ENCODE measurements at places on chromosomes 6 and 20.

DNA sequence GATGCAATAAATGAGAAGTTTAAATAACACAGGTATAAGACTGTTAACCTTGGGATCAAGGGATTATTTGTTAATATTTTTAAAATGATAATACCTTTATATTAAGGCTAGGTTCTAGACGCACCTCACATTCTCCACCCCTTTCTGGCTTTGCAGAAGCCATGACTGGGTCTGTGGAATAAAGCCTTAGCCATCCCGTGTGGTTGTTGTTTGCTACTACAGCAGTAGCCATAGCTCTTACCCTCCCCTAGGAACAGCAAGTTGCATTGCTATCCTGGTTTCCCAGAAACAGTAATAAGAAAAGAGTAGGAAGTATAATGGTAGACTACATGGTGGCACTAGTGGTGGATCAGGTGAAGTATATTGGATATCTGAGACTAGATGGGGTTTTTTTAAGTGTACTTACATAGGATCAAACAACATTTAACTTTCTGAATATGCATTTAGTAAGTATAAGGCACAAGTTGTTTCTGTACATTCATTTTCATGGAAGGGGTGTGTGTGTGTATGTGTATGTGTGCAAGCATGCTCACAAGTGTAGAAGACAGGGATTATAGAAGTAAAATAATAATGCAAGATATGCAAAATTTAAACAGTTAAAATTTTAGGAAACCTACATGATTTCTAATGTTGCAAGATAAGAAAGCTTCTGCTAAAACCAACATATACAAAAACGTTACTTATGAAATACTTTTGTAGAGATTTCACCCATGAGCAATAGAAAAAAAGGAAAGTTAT, 384.2 kb downstream of the PRKN start:
- DNase-seq = no peak

DNA sequence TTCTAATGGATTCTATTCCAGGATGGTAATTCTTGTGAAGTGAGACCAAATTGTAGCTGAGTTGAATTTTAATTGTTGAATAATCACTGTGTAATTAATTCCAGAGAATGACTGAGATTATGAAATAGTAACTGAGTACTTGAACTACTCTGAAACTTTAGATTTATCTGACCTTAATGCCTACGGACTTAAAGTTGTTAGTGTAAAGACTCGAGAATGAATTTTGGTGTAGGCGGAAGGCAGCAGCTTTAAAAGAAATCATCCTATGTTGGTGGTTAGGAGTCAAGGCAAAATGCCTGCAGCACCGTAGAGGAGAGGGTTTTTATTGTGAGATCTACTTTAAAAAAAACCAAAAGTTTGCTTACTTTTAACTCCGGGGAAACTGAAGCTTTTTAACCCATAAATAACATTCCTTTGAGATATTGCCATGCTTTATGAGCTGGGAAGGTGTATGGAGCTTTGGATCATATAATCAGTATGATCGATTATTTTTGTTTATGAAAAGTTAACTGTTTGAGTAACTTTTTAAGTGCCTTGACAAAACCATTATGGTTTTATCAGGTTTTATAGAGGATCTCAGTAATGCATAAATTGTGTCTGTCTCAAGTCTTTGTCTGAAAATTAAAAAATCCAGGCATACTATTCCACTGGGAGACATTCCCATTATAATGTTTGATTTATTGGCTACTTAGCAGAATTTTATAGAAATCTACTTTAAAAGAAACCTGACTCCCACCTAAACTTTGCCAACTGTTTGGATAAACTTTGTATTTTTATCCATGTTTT, 46.1 kb downstream of the MYO6 start:
- DNase-seq = no peak

DNA sequence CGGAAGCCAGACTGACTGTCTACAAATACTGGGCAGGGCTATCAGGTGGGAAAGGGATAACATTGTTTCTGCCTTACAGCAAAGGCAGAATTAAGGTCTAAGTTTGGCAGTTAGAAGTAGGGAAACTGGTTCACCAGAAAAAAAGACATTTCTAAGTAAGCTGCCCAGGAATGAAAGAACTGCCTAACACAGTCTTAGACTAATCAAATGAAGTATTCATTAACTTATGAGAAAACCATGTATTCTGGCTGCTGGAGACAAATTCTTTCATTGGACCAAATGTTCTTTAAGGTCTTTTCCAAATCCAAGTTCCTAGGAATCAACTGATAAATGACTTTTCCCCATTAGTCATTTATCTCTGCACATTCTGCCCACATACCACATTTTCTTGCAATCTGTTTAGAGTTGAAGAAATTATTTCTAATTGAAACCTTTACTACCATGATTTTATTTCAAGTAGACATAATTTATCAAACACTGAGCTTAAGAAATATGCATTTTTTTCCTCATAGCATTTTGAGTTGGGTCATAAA, 120.3 kb upstream of the OGFRL1 start:
- DNase-seq = no peak

- DNase-seq = no peak
Observed at GRCh38 chr6:134768931-134769330, 181.0 kb downstream of the ALDH8A1 start.

GRCh38 chr6:15621203-15622044, 41.4 kb downstream of the DTNBP1 start:
- no peak for DNase-seq

GRCh38 chr6:112620812-112621569, 273.9 kb downstream of the RFPL4B start:
- DNase-seq = peak; percentile 91

GRCh38 chr6:124054034-124054433, 250.4 kb downstream of the NKAIN2 start:
- no peak for DNase-seq

DNA sequence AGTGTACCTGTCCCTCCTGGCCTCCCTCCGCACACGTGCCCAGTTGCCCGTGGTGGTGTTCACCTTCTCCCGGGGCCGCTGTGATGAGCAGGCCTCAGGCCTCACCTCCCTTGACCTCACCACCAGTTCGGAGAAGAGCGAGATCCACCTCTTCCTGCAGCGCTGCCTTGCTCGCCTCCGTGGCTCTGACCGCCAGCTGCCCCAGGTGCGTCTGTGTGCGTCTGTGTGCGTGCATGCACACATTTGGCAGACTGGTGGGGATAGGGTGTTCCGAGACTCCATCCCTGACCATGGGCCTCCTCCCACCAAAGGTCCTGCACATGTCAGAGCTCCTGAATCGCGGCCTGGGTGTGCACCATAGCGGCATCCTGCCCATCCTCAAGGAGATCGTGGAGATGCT, 4.9 kb downstream of the SKIC2 start:
- DNase-seq = no peak

- DNase-seq = no peak
Observed at GRCh38 chr6:33924681-33925080, 120.9 kb upstream of the MLN start.

DNA sequence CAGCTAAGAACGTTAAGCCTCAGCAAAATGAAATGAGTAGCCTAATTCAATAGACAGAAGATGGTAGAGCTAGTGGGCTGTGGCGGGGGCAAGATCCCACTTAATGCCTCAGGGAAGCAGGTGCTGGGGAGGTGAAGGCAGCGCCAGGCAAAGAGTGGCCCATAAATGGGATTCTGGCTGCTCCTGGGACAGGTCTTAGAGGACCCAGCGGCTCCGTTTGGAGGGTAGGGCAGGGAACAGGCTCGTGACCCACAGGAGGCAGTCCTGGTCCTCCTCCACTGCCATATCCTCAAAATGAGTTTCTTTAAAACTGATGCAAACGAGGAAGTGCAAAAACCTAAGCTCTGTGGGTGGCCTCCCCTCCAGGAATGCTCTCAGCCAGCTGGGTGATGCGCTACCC, 32.7 kb downstream of the SAYSD1 start:
- DNase-seq = no peak

GRCh38 chr6:84687431-84687830, 77.0 kb downstream of the TBX18 start:
- no peak for DNase-seq

- no peak for DNase-seq
Observed at GRCh38 chr6:166853371-166854325, 102.7 kb downstream of the RNASET2 start.

- no peak for DNase-seq
Observed at GRCh38 chr20:10523443-10523842, 88.3 kb downstream of the SLX4IP start.

DNA sequence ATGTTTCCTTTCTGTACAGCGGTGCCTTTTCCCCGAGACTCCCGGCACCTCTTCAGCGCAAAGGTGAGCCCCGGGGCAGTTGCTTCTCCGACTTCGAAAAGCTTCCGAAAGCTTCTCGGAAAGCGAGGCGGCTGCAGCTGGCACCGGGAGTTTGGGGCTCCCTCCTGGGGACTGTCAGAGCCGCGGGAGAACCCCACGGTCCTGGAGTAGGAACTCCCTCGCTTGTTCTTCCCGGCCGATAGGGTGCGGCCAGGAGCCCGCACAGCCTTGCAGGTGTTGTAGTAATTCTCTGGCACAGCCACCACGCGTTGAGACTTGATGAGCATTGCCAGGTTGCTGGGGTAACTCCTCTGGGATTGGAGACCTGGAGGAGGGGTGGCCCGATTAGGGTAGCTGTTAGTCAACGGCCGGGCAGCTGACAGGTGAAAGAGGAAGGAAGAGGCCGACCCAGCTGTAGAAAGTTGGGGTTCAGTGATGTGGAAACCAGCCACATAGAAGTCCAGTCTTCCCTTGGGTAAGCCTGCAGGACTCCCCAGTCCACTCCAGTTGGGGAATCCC, 721 bp downstream of the KDM1B start:
- DNase-seq = peak; percentile 81

GRCh38 chr20:7866285-7866684, 74.0 kb downstream of the HAO1 start:
- DNase-seq = no peak

GRCh38 chr20:6235510-6235909, 112.7 kb upstream of the FERMT1 start:
- no peak for DNase-seq

DNA sequence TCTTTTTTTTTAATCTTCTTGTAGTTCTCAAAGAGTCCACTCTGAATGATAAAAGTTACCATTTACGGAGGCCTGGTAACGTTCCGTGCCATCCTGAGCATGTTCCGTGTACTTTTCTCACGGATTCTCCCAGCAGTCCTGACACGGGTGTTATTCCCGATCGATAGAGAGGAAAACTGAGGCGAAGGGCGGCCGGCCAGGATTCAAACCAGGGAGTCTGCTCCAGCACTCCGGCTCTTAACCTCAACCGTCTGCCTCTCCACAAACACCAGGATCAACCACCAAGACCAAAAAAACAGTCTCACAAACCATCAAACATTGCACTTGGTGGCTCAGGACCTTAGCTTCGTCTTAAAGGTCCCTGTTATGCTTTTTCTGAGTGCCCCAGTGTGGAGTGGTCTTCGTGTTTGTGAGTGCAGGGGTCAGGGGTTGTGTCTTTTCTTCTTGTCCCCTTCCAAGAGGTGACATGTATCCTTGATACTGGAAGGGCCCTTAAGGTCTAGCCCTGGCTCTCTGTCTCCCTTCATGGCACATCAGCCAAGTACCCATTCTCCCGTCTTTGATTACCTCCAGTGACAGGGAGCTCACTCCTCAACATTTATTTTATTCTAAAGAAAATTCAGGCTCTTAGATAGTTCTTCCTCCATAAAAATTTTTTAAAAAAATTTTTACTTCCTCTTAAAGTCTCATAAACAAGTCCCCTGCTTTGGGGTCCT, 35.1 kb downstream of the SRC start:
- DNase-seq = no peak

GRCh38 chr6:166656230-166657151, 29.4 kb upstream of the RPS6KA2 start:
- DNase-seq = no peak

DNA sequence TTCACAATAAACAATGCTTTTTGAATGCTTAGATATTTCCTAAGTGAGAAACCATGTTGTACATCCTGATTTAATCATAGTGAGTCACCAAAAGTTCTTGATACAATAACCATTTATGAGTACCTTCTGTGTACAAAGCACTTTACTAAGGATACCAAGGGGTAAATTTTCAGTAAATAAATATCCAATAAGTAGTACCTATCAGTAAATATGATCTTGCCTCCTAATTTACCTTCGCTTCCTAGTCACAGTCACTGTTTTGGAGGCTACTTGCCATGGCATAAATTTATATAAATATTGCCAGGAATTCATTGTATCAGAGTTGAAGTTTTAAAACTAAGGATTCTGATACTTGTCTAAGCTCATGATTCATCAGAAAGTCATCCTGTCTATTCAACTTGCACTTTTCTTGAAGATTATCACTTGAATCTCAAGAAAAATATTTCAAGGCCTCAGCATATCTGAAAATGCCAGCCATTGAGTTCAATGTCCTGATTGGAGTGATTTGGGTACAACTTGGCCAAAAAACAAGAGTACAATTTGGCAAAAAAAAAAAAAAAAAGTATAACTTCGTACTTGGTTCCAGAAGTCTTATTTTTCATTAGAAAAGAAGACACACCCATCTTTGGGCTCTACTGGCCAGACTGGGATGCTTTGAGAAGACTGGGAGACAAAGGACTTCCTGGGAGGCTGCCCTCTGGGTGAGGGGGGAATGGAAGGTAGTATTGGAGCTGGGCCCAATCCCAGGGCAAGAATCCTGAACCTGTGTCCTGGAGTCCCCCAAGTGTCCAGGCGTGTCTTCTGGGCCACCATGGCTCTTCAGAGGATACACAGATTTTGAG, 32.8 kb downstream of the RAB22A start:
- no peak for DNase-seq

GRCh38 chr6:6479785-6480184, 108.7 kb upstream of the LY86 start:
- no peak for DNase-seq

- DNase-seq = peak; percentile 49
Observed at GRCh38 chr6:162856885-162857284, 129.1 kb downstream of the PACRG start.

DNA sequence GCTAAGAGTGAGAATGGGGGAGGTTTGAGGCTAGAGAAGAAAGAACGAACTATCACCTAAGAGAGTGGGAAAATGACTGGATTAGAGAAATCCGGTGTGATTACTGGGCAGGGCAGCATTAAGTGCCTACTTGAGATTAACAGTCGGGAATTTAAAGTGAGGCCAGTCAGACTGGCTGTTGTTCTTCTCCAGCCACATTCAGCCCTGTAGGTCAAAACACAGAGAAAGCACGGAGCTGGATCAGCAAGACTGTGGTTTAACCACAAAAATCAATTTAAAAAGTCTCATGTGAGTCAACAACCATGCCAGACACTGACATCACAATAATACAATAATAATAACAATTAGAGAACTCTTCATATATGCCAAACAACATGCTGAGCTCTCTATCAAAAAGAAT, 301.9 kb upstream of the SGK1 start:
- no peak for DNase-seq

DNA sequence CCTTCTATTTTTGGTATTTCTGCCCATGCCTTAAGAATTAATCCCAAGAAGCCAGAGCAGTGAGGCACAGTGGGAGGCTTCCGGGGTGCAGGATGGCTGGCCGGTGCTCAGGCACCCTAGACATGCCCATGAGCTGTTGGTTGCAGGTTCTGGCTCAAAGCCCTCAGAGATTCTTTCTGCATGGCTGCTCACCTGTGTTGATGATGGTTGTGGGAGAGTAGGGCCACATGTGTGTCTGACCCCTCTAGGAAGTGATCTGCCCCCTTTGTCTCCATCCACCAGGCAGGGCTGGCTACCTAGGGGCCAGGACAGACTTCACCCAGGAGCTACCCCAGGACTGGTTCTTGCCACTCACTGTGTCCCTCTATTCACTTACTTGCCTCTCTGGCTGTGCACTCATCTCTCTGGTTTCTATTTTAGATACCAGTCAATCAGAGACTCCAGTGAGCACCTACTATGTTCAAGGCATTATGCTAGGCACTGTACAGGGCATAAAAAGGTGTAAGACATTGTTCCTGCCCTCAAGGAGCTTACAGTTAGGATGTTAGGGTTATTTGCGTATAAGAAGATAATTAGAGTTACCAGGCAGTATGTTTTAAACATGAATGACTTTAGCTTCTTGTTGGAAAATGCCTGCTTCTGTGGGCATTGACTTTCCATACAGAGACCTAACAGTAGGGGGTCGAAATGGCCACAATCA, 16.8 kb downstream of the CD83 start:
- DNase-seq = no peak
